ENCODE measurements at places on chromosomes 5 and 9. TPM values are rescaled to one million over a fixed set of nuclear protein-coding genes. Genes with fewer than 3 reads are reported as not detected.

DNA sequence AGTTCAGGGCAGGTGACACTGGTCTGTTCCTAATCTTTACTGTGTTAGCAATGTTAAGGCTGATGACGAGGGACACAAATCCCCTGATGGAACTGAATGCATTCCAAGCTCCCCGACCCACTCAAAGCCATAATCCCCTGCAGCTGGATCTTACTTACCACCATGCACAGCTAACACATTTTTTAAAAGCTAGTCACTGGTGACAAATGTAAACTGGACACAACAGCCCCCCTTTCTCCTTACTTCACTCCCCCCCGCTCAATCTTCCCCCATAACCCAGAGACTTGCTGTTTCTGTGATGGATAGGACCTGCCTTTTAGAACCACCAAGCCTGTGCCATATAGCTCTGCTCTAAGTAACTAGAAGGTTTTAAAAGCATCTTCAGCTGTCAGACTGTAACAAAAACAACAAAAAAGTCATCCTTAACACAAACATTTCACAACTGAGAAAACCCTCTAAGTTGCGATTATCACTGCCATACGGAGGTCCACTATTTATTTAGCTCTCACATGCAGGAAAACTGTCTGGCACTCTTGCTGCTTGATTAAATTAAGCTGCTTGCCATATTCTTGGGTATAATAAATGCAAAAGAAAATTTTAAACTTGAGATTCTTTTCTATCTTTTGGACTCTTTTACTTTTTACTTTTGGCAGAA, 44.4 kb downstream of the BNC2 start:
- no peaks in the 10 kb centered on the region for H3K36me3 ChIP-seq
- no peak overlapping the region for H3K4me3 ChIP-seq
- H3K27ac ChIP-seq: no peak overlapping the region
- no peak for DNase-seq
- H3K27me3 ChIP-seq: no peaks in the 10 kb centered on the region

DNA sequence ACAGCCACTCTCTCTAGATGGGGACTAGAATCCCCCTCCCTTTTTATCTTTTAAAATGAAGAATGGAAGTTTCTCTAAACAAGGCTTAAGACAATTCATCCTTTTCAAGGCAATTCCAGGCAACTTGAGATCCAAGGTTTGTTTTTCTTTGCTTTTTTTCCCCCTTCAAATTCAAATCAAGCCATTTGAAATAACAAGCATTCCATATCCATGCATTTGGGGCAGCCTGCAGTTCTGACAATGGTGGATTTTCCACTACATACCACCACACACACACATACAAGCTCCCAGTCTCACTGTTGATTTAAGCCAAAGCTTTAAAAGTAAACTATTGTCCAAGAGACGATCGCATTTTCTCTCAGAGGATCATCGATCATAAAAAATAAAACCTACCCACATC, 424 bp downstream of the INSYN2B start:
- no peaks in the 10 kb centered on the region for H3K36me3 ChIP-seq
- peaks cover 19% of the 10 kb centered on the region for H3K4me1 ChIP-seq
- H3K4me3 ChIP-seq: peak overlapping the region; percentile 14
- H3K27ac ChIP-seq: no peak overlapping the region
- peaks cover 3% of the 10 kb centered on the region for H3K27me3 ChIP-seq
- DNase-seq: no peak

DNA sequence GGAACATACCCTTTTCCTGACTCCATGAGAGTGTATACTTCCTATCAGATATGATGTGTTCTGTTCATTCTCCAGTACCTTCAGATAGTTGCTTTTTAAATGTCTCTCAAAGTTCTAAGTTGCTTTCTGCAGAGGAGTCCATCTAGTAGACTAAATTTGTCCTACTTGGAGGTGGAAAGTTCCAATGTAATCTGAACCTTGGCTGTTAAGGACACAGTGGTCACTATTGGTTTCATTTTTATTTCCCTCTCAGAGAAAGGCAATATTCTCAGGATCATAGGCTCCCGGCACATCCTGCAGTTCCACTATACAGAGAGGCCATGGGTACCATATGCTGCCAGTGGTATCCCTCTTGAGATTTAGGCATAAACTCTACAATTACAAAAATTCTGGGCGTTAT, 634.6 kb downstream of the LRRC70 start:
- H3K4me3 ChIP-seq: no peak overlapping the region
- H3K27ac ChIP-seq: no peak overlapping the region
- no peaks in the 10 kb centered on the region for H3K27me3 ChIP-seq
- no peaks in the 10 kb centered on the region for H3K4me1 ChIP-seq

DNA sequence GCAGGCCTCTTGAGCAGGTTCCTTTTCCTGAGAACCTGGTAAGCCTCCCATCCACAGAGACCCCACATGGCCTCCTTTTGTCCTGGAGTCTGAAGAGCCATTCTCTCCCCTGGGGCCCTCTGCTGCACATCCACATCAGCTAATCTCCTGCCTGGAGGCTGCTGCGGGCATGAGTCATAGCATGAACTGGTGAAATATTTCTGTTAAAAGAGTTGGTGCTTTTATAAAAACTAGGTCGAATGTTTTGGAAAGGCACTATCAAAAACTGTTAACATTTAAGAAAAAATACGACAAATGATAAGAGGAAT, 399.4 kb downstream of the CTNND2 start:
- no peaks in the 10 kb centered on the region for H3K27me3 ChIP-seq
- no peak overlapping the region for H3K4me3 ChIP-seq
- no peak for DNase-seq

DNA sequence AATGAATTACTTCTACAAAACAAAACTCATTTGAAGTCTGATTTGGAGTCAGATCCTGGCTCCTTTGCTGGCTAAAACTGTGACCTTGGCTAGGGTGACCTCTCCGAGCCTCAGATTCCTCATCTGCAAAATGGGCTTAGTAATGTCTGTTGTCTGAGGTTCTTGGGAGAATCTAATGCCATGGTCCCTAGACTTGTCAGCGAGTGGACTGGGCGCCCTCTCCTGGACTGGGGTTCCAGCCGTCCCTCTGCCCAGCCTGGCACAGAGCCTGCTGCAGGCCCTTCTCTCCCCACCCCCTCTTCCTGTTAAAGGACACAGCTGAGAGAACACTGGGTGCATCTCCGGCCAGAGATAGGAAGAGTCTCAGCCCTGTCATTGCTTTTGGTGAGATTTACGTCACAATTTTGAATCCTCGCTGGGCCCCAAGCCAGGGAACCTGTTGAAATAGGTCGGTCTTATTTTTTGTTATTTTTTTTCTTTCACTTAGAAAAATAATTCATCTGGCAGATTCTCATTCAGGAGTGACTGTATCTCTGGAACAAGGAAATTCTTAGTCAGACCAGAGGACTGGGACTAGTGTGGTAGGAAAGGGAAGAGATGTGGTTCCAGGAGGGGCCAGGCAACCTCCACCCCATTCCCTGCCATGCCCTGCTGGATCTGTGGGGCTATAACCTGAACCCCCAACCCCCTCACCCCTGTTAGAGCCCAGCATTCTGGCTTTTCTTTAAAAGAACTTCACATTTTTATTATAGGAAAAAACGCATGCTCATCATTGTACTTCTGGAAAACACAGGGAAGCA, 48.2 kb upstream of the RPL26L1 start:
- H3K27ac ChIP-seq: no peak overlapping the region
- no peak for DNase-seq

- no peak for DNase-seq
- peak overlapping the region; percentile 86 for H3K4me3 ChIP-seq
These were observed 4.5 kb downstream of the NFIB start for GRCh38 chr9:14309403-14309802.

DNA sequence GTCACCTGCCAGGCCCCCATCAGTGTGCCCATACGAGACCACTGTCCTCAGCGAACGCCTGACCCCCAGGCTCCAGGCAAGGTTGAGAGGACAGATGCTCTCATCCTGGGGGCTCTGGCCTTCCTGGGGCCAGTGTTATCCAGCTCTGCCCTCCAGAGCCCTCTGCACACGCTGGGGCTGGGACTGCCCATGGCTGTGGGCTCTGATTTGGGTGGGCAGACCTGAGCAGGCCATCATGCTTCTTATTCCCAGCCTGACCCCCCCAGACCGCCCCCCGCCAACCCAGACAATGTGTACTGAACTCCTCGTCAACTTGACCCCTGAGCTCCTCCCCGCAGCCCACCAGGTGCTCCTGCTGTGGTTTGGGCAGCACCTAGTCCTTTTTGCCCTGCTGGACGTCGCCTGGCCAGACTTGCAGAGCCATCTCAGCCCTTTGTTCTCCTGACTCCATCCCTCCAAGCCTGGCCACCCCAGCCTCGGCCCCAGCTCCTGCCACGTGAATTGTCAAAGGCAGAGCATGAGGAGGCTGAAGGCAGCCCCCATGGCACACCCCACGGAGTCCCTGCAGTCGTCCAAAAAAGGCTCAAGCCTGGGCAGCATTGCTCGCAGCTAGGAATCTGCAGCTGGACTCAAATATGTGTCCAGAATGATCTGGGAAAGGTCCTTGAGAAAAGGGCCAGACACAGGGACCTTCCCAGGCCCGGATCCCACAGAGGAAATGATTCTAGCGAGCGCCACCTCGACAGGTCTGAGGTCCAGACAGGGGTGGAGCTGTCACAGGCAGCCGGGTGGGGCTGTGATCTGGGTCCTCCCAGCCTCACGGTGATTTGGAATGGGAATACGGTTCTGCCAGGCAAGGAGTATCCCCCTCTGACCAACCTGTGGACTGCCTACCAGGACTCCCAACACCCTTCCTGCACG, 87.0 kb downstream of the ADAMTS2 start:
- no peaks in the 10 kb centered on the region for H3K27me3 ChIP-seq
- no peaks in the 10 kb centered on the region for H3K4me1 ChIP-seq
- H3K27ac ChIP-seq: no peak overlapping the region
- no peak for DNase-seq

The ZNF879 gene
- polyA plus RNA-seq: 1.8 TPM

The PPP2R2B gene
- 0.42 TPM for polyA plus RNA-seq

The SYK gene
- polyA plus RNA-seq: 1.8 TPM

The OR1Q1 gene
- not detected for polyA plus RNA-seq

The C5orf52 gene
- polyA plus RNA-seq: not detected

The PDE6A gene
- polyA plus RNA-seq: 0.05 TPM

The GRM6 gene
- not detected for polyA plus RNA-seq
